ENCODE measurements at places on chromosomes 13 and 19.

GRCh38 chr13:40537146-40537895 lies 129.1 kb downstream of the FOXO1 start:
- no peak for DNase-seq

DNA sequence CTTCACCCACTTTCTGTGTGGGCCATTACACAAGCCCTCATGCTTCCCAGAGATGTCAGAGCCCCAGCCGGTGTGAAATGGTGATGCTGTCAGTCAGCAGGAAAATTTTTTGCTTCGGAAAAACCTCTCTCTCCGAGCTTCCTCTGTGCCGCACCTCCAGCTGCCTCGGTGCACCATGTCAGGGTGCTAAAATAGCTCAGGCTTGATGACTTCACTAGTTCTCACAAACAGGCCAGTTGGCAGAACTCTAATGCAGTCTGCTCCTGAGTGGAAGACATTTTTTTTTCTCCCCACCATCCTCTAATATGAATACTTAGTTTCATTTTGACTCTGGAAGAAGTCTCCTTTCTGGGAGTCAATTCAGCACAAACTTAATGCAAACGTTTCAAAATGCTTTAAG lies 71.3 kb downstream of the KLF12 start:
- DNase-seq = no peak

GRCh38 chr13:21020176-21020575 lies 41.2 kb downstream of the LATS2 start:
- DNase-seq = no peak

GRCh38 chr19:46392252-46392801 lies 21.0 kb downstream of the CCDC8 start:
- DNase-seq = no peak

DNA sequence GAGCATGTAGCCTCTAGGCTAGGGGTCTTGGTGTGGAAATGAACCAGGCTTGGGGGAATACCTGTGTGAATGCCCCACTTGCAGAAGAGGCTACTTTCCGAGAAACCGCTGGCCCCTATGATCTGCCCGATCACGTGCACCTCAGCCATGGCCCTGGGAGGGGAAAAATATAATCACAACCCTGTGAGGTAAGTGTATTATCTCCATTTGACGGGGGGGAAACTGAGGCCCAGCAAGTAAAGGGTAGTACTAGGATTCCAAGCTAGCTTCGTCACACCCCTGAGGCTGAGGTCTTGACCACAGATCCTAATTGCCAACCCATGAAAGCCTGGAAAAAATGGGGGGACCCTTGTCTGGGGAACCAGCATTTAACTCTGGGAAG lies 587 bp downstream of the B9D2 start:
- no peak for DNase-seq

DNA sequence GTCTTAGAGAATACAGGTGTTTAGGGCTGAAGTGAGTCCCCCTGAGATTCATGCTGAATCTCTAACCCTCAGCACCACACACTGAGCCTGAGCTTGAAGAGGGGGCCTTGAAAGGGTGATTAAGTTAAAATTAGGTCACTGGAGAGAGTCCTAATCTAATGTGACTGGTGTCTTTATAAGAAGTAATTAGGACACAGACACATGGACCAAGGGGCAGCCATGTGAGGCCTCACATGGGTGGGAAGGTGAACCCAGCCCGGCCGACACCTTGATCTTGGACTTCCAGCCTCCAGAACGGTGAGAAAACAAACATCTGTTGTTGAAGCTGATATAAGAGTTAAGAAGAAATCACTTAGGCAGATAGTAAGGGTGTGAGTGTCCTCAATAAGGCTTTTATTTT lies 7.1 kb upstream of the RAB20 start:
- DNase-seq = no peak

- DNase-seq = no peak
Observed at GRCh38 chr13:45718992-45719391, 16.9 kb downstream of the CBY2 start.

DNA sequence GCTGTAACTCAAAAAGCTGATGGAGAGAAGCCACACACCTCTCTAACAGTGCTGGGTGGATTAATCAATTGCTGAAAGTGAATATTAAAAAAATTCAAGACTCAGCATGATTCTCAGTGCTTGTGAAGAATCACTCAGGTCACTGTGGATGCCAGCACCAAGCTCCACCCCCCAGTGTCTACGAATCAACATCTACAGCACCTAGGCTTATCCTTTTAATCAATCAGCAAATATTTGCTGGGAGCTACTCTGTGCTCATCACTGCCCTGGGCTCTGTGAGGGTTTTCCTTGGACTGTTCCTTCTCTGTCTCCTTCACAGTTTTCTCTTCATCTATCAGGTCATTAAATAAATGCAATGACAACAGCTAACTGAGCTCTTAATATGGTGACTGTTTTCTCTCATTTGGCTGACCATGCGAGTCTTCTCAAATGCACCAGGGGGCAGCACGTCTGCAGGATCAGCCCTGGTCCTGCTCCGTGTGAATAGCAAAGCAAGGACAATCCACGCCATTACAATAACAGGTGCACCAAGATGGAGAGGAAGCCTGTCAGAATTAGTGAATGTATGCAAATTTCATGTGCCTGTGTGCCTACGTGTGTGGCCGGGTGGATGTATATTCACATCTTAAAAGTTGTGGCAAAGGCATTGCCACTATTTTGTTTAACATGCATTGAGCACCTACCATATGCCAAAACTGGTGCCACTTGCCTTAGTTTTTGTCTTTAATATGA lies 14.6 kb upstream of the C13orf42 start:
- DNase-seq = peak; percentile 79
